ENCODE measurements at places on chromosomes 2 and 18.

DNA sequence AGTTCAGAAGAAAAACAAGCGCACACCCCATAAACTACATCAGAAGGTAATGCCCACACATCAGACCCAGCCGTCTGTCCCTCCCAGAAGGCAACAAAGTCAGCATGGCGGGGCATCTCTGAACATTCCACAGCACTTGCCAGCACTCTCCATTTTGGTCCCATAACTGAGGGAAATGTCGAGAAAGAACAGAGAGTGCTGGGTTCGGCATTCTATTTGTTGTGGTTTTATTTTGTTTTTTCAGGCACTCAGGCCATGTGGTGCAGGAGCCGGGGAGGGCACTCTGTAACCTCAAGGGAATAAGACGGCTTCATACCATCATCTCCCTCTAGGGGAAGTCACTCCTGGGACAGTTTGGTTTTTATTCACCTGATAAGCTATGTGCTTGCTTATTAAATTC lies 156.0 kb downstream of the SEPTIN10 start:
- no peak overlapping the region for H3K4me3 ChIP-seq
- no peak for DNase-seq
- no peaks in the 10 kb centered on the region for H3K36me3 ChIP-seq
- no peak overlapping the region for H3K27ac ChIP-seq
- H3K4me1 ChIP-seq: no peaks in the 10 kb centered on the region

DNA sequence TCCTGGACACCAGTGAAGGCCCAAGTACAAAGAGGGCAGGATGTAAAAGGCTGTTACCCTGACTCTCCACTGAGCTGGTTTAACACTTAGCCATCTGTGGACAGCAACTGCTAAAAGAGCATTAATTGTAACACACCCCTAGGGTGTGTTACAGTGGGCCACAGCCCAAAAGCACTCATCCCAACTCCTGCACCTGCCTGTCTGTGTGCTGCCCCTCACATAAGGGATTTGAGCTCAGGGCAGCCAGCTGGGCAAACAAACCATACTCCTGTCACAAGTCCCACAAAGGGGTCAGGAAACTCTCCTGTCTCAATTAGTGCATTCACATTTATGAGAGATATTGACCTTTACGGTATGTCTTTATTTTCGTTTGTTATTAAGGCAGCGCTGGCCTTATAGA lies 833.1 kb upstream of the NXPH2 start:
- H3K27ac ChIP-seq: no peak overlapping the region
- H3K4me3 ChIP-seq: no peak overlapping the region
- H3K4me1 ChIP-seq: no peaks in the 10 kb centered on the region
- no peak for DNase-seq

DNA sequence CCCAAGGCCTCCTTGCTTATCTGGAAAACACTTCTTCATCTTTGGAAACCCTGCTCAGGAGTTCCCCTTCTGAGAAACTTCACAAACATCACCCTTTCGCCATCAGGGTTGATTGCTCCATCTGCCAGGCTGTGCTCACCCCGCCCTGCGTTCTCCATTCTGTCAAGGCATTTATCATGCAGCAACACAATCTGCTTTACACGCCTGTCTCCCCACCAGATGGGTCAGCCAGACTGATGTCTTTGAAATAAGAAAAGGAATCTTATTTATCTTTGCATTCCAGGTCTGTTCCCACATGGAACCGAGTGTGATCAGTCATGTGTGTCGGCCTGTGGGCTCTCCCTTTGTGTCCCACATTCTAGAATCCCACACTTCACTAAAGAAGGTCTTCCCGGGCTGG lies 110.0 kb upstream of the ARL4C start:
- H3K36me3 ChIP-seq: no peaks in the 10 kb centered on the region
- no peaks in the 10 kb centered on the region for H3K4me1 ChIP-seq
- H3K27ac ChIP-seq: no peak overlapping the region
- no peak overlapping the region for H3K4me3 ChIP-seq

GRCh38 chr18:5294113-5294456 lies 1.4 kb downstream of the ZBTB14 start:
- peaks cover 27% of the 10 kb centered on the region for H3K4me1 ChIP-seq
- peaks cover 42% of the 10 kb centered on the region for H3K36me3 ChIP-seq
- H3K4me3 ChIP-seq: peak overlapping the region; percentile 48
- no peaks in the 10 kb centered on the region for H3K27me3 ChIP-seq
- peak overlapping the region; percentile 97 for H3K27ac ChIP-seq

DNA sequence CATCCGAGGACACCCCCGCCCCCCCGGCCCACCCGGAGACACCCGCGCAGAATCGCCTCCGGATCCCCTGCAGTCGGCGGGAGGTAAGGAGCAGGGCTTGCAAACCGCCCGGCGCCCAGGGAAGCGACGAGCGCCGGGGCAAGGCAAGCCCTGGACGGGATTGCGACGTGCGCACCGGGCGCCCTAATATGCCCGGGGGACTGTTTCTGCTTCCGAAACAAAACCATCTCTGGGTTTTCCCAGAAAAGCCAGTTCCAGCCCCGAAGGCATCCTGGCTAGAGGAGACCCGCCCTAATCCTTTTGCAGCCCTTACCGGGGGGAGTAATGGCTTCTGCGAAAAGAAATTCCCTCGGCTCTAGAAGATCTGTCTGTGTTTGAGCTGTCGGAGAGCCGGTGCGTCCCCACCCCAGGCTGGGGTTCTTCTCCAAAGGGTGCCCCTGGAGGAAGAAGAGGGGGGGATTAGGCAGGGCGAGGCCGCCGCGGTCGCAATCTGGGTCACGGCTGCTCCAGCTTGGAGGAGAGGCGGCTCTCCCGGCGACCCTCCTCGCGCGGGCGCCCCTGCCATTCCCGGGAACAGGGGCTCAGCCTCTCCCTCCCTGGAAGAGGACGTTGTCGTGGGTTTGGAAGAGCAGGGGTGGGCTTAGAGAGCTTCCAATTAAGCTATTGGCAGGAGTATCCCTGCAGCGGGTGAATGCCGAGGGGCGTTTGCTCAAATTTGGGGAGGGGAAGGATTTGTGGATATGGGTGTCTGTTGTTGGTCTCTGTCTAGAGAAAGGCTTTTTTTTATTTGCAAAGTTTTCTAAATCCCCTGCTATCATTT lies 521 bp downstream of the MYCN start:
- H3K27ac ChIP-seq: no peak overlapping the region
- no peak overlapping the region for H3K4me3 ChIP-seq
- no peaks in the 10 kb centered on the region for H3K36me3 ChIP-seq
- H3K4me1 ChIP-seq: peaks cover 8% of the 10 kb centered on the region
- no peak for DNase-seq

DNA sequence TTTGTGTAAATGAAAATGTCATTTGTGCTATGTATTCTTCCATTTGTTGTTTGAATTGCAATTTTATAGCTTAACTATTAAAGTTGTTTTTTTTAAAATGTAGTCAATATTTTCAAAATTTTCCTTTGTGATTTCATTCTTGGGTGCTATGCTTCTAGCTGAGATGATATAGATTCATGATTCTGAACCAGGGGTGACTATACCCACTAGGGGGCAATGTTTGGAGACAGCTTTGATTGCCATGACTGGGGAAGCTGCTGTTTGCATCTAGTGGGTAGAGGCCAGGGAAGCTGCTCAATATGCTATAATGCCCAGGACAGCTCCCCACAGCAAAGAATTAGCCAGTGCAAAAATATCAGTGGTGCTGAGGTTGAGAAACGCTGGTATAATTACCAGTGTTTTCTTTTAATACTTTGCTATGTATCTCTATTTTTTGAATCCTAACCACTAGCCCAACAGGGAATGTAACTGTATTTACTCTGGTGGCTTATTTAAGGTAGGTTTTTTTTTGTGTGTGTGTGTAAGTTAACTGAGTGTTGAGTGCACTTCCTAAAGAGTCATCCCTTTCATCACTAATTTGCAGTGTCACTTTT lies 99.7 kb downstream of the MEP1B start:
- H3K27me3 ChIP-seq: peaks cover 5% of the 10 kb centered on the region
- H3K27ac ChIP-seq: no peak overlapping the region
- no peak overlapping the region for H3K4me3 ChIP-seq
- H3K36me3 ChIP-seq: no peaks in the 10 kb centered on the region
- DNase-seq: peak; percentile 46

- no peaks in the 10 kb centered on the region for H3K4me1 ChIP-seq
- no peak overlapping the region for H3K4me3 ChIP-seq
- no peak for DNase-seq
- H3K36me3 ChIP-seq: no peaks in the 10 kb centered on the region
- no peak overlapping the region for H3K27ac ChIP-seq
These were observed 1042.0 kb downstream of the DPP10 start for GRCh38 chr2:115484486-115484885.

DNA sequence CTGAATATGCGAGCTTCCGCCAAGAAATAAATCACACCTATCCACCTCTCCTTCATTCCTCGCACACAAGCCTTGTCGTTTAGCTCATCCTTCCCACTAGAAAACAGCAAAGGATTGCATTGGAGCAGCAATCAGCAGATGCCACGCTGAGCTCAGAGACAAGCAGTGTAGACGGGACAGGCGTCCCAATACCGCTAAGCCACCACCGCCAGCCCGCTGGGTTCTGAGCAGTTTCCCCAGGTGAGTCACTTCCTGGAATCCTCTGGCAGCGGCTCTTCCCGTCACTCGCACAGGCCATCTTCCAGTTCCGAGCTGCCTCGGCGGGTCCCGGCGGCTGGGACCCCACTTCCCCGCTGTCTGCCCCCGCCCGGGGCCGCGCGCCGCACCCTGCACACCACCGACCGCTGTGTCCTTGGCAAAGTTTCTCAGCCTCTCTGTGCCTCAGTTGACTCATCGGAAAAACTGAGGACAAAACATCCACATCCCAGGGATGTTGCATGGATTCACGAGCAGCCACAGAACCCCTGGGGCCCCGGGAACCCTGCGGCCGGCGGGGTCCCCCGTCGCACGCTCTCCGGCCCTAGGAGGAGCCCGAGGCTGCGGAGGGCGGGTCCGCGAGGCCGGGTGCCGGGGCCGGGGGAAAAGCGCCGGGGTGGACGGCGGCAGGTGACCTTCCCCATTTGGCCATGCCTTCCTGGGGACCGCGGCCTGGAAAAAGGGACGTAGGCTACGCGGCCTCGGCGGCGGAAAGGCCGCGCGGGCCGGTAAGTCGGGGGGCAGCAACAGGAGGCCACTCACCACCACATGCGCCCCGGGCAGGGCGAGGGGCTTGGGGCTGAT lies 573 bp downstream of the KDSR start:
- peak overlapping the region; percentile 74 for H3K27ac ChIP-seq
- H3K27me3 ChIP-seq: no peaks in the 10 kb centered on the region

DNA sequence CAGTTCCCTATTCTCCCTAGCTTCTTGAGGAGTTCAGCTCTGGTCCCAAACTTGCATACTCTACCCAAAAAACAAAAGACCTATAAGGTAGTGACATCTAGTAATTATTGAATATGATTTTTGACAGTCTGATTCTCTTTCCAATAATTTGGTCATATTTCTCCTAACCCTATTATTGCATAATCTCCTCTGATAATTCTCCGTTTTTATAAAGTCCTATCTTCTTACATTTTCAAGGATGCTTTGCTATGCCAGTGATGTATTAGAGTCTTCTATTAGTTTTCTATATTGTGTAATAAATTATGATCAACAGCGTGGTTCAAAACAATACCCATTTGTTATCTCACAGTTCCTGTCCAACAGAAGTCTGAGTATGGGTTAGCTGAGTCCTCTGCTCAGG lies 426.3 kb downstream of the BCL11A start:
- H3K4me1 ChIP-seq: peaks cover 32% of the 10 kb centered on the region
- no peak for DNase-seq
- H3K27ac ChIP-seq: peak overlapping the region; percentile 70
- H3K4me3 ChIP-seq: no peak overlapping the region
- no peaks in the 10 kb centered on the region for H3K36me3 ChIP-seq

GRCh38 chr2:175175896-175176295 lies 5.6 kb downstream of the ATP5MC3 start:
- H3K36me3 ChIP-seq: peaks cover 57% of the 10 kb centered on the region
- no peak overlapping the region for H3K27ac ChIP-seq
- no peak overlapping the region for H3K4me3 ChIP-seq
- peaks cover 22% of the 10 kb centered on the region for H3K4me1 ChIP-seq

DNA sequence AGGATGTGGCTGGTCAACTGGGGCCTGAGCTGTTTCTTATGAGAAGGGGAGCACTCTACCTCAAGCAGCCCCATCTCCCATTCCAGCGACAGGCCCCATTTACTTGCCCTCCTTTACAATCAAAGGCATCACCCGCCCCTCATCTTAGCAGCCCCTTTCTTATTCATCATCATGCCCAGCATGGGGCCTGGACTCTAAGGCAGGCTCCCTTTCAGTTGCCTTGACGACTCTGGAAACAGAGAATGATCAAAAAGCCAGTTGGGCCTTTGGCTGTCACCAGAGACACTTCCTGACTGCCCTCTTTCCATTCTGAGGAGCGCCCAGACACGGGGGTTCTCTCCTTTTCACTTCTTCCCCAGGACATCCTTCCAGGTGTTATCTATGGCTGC lies 11.2 kb downstream of the CELF4 start:
- no peak for DNase-seq
- no peaks in the 10 kb centered on the region for H3K27me3 ChIP-seq

DNA sequence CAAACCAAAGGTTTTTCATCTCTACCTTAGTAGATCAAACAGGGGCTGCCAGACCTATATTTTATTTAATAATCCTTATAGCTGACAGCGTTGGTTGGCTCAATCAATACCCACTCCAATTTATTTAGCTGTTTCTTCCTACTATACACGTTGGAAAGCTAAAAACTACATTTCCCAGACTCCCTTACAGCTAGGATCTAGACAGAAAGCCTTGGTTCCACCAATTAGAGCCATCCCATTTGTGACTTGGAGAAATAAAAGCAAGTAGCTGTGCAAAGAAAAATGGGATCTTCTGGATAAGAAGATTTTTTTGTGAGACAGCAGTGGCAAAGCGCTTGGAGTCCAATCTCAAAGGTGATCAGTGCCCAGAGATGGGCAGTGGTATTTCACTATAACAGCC lies 331.3 kb upstream of the MEIS1 start:
- H3K4me3 ChIP-seq: no peak overlapping the region
- H3K4me1 ChIP-seq: no peaks in the 10 kb centered on the region
- no peak for DNase-seq
- H3K27ac ChIP-seq: no peak overlapping the region
- H3K27me3 ChIP-seq: peaks cover 2% of the 10 kb centered on the region
